ENCODE measurements at places on chromosomes 13 and 19.

GRCh38 chr19:42196011-42197001 is 21.2 kb downstream of the DEDD2 start:
- DNase-seq: no peak

DNA sequence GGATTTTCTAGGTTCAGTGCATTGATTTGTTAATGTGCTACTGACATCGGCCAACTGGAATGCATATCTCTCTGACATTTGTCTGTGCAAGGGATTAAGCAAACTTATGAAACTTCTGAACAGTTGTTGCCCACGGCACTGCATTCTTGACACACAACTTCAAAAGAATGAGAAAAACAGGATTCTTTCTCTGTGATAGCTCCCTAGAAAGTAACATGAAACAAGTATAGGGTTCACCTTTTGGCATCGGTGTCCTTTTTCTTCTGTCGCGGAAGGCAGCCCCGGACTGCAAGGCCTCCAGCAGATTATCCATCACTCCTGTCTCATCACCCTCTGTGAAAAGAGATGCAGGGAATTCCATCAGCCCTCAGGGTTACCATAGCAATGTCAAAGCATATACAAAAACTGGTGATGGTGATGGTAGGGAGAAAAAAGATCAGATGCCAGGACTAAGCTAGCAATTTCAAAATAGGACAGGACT is 389.2 kb downstream of the DIAPH3 start:
- DNase-seq: no peak

DNA sequence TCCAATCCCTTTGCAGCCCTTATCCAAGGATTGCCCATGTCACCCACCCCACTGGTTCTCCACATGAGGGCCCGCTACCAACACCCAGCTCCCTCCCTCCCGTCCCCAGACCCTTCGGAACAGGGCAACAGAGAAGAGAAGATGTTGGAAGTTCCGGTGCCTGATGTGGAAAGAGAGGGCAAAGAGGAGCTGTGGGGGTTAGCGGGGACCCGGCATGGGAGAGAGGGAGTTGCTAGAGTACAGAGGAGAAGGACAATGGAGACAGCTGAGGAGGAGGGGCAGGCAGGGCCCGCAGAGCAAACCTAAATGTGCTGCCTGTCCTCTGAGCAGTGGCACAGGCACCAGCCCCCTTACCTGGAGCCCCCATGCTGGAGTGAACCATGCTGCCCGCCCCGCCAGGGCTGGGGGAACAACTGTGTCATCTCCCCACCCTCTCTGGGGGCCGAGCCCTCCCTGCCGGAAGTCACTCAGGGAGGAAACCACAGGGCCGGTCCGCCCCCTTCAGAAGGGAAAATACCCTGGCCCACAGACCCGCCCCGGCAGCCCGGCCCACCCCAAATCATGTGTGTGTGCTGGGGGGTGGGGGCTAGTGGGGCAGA is at the start of gene POU2F2:
Gene POU2F2 (minus strand): TSS at position 417 of the 599 bp plus-strand sequence. CDS start 35 bp downstream, at position 382.
- DNase-seq: no peak

DNA sequence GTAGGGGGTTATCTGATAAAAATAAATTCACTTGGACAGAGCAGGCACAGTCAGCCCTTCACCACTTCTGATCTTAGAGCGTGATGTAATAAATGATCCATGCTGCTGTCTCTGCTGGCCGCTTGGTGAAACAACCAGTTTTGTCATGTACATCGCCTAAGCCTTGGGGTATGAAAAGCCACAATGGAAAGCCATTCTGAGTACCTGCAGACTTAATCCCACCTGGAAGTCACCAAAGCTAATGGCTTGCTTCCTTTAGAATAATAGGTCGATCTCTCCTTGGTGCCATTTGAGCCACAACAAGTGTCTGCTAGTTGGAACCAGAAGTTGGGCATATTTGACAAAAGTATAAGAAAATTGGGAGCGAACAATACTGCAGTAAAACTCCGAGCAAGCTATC is 1649.7 kb upstream of the SPRY2 start:
- DNase-seq: no peak

DNA sequence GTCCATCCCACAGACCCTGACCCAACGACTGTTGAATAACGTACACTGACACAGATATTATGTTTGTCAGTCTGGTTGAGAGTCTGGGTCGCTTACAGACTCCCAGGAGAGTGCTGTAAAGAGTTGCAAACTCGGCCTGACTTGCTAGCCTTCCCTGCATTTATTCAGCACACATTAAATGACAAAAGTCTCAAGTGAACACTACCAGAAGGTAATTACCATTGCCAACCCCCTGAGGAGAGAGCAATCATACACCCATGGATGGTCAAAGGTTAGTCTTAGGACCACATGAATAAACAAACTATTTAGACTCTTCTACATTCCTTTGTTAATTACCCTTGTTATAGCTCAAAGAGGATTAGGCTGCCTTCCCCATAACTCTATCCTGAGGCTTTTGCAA is 1048.6 kb downstream of the PCDH17 start:
- no peak for DNase-seq

DNA sequence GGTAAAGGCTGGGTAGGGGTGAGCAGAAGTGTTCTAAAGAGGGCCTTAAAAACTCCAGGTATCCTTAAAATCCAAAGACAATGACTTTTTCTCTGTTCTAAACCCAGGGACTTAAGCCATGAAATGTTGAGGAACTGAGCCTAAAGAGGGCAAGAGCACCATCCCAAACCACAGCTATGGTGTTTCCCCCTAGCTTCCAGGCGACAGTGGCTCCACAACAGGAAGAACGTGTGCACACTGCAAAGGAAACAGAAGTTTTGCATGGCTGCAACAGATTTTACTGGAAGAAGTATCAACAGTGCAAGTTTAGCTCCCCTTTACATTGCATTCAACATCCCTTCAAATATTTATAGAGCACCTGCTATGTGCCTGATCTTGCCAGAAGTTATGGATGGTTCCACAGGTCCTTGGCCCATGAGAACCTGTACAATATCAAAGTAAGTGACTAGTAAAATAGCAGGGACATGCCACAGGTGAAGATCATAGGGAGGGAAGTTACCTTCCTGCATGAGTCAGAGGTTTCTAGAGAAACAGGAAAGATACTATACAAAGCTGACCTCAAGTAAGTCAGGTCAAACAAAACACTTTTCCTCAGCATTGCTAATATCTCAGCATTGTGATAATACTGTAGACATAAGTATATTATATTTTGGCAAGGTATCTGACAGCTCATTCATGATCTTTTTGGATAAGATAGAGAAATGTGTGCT is 8.4 kb upstream of the KCTD12 start:
- DNase-seq: no peak

DNA sequence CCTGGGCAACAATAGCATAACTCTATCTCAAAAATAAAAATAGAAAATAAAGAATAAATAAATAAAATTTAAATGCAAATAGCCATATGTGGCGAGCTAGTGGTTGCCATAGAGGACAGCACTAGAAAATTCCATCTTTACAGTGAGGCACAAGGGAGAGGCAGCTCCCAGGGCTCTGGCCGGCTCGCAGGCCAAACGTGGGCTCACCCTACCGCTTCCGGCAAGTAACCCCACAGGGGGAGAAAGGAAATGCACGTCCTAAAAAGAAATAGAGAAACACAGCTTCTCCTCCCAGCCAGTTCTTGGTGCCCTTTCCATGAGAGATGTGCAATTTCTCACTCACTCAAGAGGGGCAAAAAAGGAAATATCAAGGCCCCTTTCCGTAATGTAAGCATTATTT is 12.4 kb upstream of the GRWD1 start:
- DNase-seq: no peak

GRCh38 chr13:99416411-99417121 is 84.7 kb upstream of the TM9SF2 start:
- no peak for DNase-seq

DNA sequence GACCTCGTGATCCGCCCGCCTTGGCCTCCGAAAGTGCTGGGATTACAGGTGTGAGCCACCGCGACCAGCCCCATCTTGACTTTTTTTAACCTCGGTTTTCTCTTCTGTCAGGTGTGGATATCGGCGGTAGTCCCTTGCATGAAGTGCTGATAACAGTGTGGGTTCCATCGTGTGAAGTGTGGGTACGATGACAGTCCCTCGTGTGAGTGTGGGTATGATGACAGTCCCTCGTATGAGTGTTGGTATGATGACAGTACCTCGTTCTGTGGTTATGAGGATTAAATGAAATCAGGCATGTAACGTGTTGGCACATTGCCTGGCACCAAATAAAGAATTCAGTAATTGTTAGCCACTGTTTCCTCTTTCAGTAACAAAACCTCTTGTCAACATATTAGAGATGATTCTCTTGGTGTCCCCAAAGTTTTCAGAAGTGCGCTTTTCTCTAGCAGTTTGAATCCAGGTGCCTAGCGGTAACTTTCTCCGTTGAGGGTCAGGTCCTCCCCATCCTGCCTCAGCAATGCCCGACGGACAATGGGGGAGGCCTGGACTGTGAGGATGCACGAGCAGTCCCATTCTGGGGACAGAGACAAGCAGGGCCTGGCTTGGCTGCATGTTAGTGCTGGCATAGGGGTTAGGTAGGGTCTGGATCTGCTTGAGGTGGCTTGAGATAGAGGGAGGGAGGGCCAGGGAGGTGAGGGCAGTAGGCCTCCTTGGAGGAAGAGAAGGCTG is 15.3 kb downstream of the GATAD2A start:
- DNase-seq: no peak

GRCh38 chr13:36712770-36713169 is 39.0 kb downstream of the SERTM1 start:
- DNase-seq: no peak

DNA sequence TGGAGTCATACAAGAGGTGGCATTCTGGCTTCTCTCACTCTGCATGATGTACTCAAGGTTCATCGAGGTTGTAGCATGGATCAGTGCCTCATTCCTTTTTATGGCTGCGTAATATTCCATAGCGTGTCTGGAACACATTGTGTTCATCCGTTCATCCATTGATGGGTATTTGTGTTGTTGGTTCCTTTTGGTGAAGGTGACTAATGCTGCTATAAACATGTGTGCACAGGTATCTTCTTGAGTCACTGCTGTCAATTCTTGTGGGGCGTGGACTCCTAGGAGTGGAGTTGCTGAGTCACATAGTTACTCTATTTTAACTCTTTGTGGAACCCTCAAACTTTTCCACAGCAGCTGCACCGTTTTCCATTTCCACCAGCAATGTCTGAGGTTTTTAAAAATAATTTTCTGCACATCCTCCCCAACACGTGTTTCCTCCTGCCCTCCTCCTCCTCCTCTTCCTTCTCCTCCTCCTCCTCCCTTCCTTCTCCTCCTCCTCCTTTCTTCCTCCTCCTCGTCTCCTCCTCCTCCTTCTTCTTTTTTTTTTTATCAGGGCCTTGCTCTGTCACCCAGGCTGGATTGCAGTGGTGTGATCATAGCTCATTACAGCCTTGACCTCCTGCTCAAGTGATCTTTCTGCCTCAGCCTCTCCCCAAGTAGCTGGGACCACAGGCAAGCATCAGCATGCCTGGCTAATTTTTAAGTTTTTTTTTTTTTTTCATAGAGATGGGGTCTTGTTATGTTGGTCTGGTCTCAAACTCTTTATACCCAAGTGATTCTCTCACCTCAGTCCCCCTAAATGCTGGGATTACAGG is 2.0 kb upstream of the TMEM221 start:
- DNase-seq: no peak

DNA sequence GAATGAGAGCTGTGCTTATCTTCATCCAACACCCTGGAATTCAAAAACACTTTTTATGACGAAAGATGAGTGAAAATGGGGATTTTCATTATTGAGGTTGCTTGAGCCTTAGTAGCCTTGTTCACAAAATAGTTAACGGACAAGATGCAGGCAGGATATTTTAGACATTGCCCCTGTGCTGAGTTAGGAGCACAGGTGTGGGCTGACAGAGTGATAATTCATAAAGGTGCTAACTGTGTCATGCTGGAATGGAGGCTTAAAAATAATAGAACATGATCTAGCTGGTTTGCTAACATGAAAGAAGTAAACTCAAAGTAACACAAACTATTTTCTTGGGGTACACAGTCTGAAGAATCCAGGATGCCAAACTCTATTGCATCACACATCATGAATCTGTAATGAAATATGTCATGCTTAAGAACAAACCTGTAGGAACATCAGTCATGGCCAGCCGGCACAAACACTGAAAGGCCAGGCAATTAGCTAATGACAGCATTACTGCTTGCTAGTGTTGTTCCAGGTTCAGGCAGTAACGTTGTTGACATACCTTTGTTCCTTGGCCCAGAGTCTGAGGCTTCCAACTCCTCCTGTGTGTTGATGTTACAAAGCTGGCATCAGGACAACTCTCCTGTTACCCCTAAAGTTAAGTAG is 55.3 kb downstream of the FRY start:
- no peak for DNase-seq

DNA sequence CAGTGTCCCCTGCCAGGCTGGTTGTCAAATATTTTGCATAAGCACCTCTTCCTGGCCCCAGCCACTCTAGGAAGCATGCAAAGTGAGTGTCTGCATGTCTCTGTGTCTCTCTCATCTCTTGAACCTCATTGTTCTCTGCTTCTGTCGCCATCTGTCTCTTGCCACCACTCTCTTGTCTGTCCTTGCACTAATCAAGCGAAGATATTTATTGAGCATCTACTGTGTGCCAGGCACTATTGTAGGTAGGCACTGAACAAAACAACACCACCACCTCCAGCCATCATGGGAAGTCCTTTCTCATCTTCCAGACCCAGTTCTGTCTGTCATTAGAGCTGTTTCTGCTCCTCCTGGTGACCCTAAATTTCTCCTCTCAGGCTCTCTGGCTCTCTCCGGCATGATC is 52.0 kb upstream of the SHKBP1 start:
- DNase-seq: no peak

GRCh38 chr19:325173-325936 is 19.2 kb downstream of the MIER2 start:
- DNase-seq: no peak

- no peak for DNase-seq
Measured at GRCh38 chr19:39645800-39646411, 9.8 kb upstream of the LGALS16 start.

DNA sequence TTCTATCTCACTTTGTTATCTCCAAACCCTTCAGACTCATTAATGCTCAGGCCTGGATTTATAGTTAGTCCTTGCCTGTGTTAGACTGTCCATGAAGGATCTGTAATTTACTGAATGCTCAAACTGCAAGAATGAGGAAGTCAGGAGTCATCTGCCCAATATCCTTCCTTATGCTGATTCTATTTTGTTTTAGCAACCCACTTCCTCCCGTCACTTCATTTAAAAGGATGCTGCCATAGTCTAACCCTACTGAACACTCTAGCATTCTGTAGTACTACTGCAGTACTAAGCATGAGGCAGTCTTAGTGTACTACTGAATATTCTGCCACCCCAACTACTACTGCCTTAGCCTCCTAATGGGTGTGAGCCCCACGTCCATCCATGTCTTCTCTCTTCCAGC is 1.5 kb downstream of the FCAR start:
- no peak for DNase-seq

GRCh38 chr13:101941095-101941783 is 460.6 kb downstream of the FGF14 start:
- no peak for DNase-seq

DNA sequence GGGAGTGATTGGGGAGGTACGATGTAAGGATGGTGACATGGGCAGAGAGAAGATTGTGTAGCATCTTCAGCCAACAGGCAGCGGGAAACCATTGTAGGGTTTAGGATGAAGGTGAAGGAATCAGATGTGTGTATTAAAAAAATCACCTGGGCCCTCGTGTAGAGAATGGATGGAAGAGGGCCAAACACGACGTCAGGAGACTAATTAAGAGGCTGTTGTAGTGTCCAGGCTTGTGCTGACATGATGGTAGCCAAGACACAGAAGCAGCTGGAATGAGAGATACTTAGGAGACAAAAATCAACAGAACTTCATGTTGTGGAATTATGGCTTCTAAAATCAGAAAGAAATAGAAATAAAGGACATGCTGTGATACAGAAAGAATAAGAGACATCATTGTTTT is 41.2 kb upstream of the ARGLU1 start:
- DNase-seq: no peak

GRCh38 chr13:35475212-35475959 is 1.1 kb downstream of the MAB21L1 start:
- DNase-seq: no peak
